Activated naive CD4-positive, alpha-beta T cell (primary cell): ENCODE measurements at places on chromosomes 16 and 17.
A peak's percentile ranks its signal among the peaks of the same experiment; 100 is the strongest.

DNA sequence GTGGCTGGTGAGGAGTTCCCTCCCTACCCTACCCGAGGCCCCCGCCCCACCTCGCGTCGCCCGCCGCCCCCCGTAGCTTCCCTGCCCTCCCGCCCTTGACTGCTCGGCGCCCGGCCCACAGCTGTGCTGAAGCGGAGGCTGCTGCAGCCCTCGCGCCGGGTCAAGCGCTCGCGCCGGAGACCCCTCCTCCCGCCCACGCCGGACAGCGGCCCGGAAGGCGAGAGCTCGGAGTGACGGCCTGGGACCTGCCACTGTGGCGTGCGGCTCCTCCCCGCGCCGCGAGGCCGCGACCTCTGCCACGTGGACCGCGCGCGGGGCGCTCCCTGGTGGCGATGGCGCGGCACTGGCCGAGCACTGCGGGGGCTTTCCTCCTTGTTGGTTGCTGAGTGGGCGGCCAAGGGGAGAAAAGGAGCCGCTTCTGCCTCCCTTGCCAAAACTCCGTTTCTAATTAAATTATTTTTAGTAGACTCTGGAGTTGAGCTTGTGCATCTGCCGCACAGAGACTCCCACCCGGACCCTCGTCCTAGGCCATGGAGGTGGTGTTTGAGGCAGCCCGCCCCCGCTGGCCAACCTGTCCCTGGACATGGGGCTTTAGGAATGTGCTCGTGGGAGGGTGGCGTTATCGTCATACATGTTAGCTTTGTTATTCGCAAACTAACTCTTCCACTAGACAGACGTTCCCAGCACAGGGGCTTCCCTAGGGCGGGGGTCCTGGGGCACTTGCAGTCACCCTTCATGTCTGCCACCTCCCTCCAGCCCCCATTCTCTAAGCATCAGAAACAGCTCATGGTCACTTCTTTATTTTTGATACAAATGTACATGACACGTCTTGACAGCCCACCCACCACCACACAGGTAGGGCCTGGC lies 4.4 kb downstream of the TP53I13 start:
- peak; percentile 33 for DNase-seq

DNA sequence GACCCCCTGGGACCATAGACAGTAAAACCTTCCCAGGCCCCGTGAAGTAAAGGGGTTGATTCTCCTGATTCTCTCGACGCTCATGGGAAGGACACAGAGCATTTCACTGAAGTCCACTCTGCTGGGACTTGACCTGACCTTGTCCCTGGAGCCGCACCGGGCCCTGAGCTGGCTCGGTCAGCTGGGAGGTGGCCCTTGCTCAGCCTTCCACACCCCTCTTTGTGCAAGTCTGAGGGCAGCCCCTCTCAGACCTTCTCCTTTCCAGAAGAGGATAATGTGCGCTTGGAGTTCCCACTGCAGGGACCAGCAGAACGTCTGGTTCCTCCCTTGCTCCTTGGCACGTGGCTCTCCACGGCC lies 115.5 kb downstream of the RAP1GAP2 start:
- DNase-seq, result no peak

GRCh38 chr16:8905168-8905762 lies 23.1 kb downstream of the LITAFD start:
- no peak for DNase-seq

GRCh38 chr16:88772871-88773811 lies 11.9 kb downstream of the PIEZO1 start:
- no peak for DNase-seq

DNA sequence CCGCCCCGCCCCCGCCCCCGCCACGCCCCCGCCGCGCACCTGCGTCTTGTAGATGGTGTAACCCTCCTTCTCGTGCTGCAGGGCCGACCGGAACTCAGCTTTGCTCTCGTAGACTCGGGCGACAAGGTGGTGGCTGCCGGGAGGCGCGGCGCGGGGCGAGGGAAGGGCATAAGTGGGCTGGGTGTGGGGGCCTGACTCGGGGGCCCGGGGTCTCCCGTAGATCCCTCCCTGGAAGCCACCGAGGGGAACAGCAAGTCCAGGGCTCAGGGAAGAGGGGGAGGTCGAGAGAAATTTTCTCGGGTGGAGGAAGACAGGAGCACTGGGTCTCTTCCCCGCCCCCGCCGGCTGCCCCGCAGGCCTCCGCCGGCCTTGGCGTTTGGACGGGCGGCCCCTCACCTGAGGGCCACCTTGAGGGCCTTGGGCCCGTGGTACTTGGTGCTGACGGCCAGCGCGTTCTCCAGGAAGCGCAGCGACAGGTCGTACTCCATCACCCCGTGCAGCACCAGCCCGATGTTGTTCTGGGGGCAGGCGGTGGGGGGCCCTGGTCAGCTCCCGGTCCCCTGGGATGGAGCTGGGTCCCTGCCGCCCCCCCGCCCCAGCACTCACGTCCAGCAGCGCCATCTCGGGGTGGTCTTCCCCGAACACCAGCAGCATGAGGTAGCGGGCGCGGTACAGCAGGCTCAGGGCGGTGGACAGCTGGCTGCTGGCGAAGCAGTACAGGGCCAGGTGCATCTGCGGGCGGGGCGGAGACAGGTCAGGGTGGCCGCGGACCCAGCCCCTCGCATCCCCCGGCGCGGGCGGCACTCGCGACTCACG lies 19.4 kb downstream of the CLUH start:
- no peak for DNase-seq

- no peak for DNase-seq
Measured at GRCh38 chr16:21600031-21600773, 825 bp downstream of the METTL9 start.

DNA sequence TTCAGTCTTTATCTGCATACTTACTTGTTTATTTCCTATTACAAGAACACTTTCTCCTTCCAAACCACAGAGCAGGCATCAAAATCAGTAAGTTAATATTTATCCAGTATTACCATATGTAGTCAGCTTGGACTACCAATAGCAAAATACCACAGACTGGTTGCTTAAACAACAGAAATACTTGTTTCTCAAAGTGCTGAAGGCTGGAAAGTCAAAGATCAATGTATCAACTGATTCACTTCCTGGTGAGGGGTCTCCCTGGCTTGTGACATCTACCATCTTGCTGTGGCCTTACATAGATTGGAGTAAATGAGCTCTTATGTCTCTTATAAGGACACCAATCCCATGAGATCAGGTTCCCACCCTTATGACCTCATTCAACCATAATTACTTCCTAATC lies 2.6 kb downstream of the STXBP4 start:
- no peak for DNase-seq

GRCh38 chr17:75752802-75753513 lies 12.0 kb downstream of the GALK1 start:
- no peak for DNase-seq

GRCh38 chr17:45676695-45677094 lies 107.4 kb upstream of the CRHR1 start:
- no peak for DNase-seq
